ENCODE measurements at places on chromosomes 12 and 14.

DNA sequence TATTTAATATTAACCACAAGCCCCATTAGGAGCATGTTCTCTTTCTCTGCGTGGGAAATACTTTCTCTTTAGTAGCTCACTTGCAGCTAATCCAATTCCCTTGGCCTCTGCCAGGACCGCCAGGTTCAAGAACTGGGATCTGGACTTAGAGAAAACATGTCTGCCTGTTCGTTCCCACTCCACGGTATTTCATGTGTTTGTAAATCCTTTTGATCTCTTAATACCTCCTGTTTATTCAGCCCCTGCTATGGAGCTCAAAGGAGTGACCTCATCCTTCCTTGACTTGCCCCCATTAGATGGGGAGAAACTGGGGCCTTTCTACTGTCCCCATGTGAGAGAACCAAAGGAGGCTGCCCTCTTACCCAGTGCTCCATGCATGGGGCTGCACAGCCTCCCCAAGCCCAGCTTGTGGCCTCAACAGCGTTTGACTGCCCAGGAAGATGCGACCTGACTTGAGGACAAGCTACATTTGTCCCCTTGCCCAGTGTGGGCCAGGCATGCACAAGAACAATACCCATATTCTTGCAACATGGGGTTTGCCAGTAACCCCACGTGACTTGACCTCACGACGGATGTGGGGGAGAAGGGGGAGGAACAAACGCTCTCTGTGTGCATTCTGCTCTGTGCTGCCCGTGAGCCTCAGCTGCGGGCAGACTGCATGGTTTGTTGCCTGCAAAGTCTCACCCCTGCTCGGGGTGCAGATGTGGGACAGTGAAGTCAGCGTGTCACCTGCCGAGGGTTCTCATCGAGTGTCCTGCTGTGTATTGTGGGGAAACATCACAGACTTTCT lies 30.3 kb downstream of the CD9 start:
- peak; percentile 98 for DNase-seq

- DNase-seq: no peak
Observed at GRCh38 chr14:69982220-69982839, 103.1 kb downstream of the SMOC1 start.

- no peak for DNase-seq
Observed at GRCh38 chr14:92456215-92457015, 57.2 kb upstream of the RIN3 start.

- peak; percentile 81 for DNase-seq
Observed at GRCh38 chr14:75427482-75428229, at the start of gene JDP2. JDP2 (plus strand) TSS chr14:75428022; CDS start chr14:75437921, 9,899 bp downstream.

DNA sequence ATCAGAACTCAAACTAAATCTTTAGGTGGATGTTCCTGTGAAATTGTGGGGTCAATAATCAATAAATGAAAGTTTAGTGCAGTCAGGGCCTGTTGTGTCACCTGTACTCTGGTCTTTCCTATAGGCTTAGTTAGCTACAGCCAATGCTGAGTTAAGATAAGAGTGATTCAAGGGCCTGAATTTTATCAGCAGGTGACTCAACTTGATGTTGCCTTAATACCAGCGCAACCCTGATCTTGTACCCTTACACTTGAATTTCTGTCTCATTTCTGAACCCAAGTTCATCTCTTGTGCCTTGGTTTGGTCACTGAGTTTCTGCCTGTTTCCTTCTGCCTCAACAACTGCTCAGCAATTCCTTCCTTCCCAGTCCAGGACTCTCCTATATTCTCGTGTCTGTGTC lies 157.0 kb upstream of the E2F7 start:
- no peak for DNase-seq

DNA sequence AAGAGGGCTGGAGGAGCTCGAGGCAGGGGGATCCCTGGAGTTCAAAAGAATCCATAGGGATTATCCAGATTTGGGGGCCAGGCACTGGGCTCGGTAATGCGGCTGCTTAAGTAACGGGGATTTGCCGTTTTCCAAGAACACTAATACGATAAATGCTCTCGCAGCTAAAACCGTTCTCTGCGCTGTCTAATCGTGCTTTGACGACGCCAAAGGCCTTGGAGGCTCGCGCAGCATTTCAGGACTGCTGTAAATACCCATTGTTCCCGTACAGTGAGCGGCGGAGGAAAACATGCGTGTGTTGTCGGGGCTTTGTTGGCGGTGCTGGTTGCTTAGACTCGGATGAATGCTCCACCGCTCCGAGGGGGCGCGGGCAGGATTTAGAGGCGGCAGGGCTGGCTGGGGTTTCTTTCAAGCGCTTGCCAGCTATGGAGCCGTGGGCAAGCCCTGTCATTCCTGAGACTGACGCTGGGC lies 26.2 kb downstream of the DIO3 start:
- DNase-seq: no peak

GRCh38 chr12:131862994-131863710 lies 31.3 kb upstream of the ULK1 start:
- no peak for DNase-seq

DNA sequence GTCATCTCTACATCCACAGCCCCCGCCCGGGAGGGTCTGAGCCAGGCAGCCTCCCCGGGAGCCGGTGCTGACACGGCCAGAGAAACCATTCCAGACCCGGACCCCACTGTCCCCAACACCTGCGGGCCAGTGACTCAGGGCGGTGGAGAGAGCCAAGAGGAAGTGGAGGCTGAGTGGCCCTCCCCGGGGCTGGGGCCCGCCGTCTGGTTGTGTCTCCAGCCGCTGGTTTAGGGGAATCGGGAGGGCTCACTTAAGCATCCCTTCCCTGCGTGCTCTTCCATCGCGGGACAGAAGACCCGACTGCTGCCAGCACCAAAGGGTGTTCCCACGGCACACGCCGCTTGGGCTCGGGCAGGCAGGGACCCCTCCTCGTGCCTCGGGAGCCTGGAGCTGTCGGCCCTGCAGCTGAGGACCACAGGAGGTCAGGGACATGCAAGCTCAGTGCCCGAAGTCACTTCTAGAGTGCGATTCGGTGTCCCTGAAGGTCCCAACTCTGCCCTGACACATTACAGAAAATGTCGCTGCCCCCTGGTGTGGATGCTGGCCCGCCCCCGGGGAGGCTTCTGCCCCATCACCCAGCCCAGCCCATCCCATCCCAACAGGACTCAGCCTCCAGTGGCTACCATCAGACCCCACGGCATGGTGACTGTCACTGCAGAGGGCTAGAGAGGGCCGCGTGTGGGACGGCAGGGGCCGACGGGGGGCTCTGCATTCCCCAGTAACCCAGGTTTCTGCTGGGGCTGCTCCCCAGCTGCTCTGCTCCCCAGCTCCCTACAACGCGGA lies 50.8 kb downstream of the GALNT9 start:
- DNase-seq: no peak

- peak; percentile 89 for DNase-seq
Observed at GRCh38 chr12:12704593-12705230, 8.7 kb upstream of the GPR19 start.

GRCh38 chr12:26195250-26195640 lies at the start of gene SSPN:
SSPN (plus strand) TSS chr12:26195573; CDS start chr12:26195673, 100 bp downstream.
- peak; percentile 75 for DNase-seq

DNA sequence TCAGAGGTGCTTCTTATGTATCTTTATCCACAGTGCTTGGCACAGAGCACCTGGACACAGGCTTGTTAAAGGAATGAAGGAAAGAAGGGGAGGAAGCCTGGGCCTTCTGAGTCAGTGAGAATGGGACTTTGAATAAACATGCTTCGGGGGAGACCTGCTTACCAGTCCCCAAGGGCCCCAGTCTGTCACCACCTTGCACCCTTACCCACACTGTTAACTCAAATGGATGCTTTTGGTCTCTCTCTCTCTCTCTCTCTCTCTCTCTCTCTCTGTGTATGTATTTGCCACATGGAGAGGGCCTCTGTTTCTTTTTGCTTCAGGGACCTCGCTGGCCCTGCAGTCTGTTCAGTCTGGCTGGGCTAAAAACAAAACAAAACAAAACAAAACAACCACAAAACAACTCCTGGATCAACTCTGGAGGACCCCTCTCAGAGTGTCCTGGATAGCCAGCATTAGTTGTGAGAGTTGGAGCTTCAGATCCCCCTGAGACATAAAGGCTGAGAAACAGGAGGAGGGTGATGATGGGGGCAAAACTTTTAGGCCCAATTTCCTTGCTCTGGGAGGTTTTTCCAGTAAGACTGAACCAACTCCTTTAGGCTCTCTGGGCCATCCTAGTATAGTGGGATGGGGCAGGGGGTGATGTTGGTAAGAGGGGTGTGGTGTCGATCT lies 1.9 kb downstream of the KIF5A start:
- no peak for DNase-seq

DNA sequence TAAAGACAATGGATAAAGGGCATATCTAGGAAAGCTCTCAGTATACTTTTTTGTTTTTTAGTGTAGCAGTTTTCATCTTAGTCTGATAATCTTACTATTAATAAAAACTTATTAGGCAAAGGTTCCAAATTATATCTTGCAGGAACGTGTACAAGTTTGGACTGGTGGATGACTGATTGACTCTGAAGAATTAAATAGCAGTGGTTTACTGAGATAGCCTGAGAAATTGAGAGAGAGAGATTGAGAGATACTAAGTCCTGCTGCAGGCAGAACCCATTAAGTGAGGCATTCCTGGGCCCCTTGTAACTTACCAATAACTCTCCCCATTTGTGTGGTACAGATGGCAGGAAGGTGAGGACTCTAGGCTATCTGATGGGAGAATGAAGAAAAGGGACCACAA lies 80.2 kb upstream of the SLC38A2 start:
- no peak for DNase-seq

DNA sequence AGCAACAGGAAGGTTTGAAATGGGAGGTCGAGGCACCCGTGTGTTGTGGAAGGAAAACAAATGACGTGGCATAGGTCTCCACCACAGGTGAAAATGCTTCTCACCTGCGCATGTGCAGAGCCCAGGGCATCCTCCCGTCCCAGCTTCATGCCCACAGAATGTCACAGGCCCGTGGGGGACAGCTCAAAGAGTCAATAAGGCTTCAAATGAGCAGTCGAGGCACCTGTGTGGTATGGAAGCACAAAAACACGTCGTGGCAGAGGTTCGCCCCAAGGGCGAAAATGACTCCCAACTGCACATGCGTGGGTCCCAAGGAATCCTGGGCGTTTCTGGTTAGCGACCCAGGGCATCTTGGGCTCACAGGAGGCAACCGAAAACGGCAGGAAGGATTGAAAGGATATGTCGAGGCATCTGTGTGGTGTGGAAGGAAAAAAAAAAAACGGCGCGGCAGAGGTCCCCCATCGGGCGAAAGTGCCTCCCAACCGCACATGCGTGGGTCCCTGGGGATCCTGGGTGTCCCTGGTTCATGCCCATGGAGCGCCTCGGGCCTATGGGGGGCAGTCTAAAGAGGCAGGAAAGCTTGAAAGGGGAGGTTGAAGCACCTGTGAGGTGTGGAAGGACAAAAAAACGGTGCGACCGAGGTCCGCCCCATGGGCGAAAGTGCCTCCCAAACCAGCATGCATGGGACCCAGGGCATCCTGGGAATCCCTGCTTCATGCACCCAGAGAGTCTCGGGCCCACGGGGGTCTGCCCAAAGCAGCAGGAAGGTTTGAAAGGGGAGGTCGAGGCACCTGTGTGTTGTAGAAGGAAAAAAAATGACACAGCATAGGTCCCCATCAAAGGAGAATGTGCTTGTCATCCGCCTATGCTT lies 578.5 kb downstream of the ALG10 start:
- DNase-seq: no peak

DNA sequence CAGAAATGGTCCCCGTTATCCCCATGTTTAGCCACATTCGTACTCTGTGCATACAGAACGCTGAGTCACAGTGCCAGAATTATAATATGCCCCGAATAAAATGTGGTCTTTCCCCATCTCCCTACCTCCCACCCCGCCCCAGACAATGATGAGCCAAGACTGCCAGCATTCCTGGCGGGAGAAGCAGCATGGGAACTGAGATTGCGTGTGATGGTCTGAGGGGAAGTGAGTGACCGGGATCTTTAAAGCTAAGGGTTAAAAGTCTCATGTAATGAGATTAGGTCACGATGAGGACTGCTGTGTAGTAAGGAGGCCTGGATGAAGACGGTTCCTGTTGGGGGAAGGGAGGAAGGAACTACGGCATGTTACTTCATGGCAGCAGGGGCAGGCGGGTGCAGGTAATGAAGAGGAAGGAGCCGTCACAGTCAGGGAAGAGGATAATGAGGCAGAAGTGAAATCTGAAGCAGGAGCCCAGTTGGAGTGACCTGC lies 243.3 kb upstream of the FKBP4 start:
- DNase-seq: no peak

DNA sequence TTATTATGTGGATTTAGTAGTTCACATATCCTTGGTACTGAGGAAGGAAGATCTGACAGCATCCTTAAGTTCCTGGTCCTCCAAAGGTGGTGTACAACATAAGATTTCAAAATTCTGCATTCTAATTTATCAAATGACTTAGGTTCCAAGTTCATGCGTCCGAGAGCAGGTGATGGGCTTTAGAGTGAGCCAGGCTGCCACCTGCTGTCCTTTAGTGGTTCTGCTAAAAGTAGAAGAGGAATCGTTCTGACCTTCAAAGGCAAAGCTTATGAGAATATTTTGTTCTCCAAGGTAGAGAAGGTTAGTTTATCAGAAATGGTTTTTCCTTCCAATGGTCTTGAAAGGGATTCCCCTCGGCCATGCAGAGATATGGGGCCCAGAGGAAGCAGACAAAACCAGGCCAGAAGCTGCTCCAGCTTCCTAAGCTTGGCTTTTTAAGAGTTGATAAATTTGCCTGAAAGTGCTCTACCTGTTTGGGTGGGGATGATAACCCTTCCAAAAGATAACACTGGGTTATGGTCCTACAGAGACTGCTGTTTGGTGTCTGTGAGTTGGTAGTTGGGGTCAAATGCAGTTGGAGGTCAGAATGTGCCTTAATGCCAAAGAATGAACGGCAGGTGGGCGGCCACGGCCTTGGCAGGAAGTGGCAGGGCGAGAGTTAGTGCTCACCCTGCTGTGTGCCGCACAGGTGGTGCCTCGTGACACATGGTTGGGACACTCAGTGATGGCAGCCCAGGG lies 29.1 kb upstream of the LRTM2 start:
- DNase-seq: peak; percentile 75

DNA sequence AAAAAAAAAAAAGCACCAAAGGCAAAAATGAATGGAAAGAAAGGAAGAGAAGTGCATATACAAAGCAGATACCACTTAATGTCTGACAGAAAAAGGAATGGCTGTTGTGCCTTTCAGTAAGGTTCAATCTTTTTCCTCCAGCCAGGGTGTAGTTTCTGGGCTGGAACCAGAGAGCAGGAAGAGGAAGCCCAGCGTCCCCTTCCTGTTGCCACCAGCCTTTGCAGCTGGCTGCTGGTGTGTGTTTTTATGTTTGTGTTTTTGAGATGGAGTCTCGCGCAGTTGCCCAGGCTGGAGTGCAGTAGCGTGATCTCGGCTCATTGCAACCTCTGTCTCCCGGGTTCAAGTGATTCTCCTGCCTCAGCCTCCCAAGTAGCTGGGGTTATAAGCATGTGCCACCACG lies 64.6 kb upstream of the LTA4H start:
- DNase-seq: no peak

GRCh38 chr14:69323266-69323998 lies 63.5 kb downstream of the GALNT16 start:
- DNase-seq: no peak
